ENCODE measurements at places on chromosomes 1 and 21. TPM values are rescaled to one million over a fixed set of nuclear protein-coding genes. Genes with fewer than 3 reads are reported as not detected.
A peak's percentile ranks its signal among the peaks of the same experiment; 100 is the strongest.

- no peaks in the 10 kb centered on the region for H3K36me3 ChIP-seq
- no peak for DNase-seq
- no peak overlapping the region for H3K4me3 ChIP-seq
- H3K4me1 ChIP-seq: no peaks in the 10 kb centered on the region
- H3K27me3 ChIP-seq: no peaks in the 10 kb centered on the region
These were observed 77.2 kb downstream of the HS2ST1 start for GRCh38 chr1:86991549-86992186.

DNA sequence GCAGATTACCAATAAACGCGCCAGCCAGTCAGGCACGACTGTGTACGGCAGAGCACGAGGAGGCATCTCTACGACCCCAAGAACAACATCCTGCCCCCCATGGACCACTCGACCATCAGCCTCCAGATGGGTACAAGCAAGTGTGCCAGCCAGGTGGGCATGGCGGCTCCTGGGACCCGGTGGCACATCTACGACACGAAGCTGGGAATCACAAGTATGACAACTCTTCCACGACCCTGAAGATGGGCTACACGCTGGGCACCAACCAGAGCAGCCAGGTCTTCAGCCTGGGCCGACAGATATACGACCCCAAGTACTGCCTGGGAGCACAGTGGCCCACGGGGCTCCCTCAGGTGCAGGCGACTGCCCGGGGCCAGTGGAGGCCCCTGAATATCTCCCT lies 217.6 kb downstream of the POTED start:
- H3K27ac ChIP-seq: no peak overlapping the region
- H3K27me3 ChIP-seq: no peaks in the 10 kb centered on the region
- H3K36me3 ChIP-seq: no peaks in the 10 kb centered on the region
- H3K4me1 ChIP-seq: no peaks in the 10 kb centered on the region

FAM72C gene
- total RNA-seq: 0.39 TPM

- H3K27me3 ChIP-seq: no peaks in the 10 kb centered on the region
- no peak for DNase-seq
- peak overlapping the region; percentile 13 for H3K27ac ChIP-seq
These were observed 185.0 kb downstream of the TGFBR3 start for GRCh38 chr1:91700771-91701471.

SLC44A5 gene
- 0.41 TPM for total RNA-seq

PEAR1 gene
- total RNA-seq: 7.5 TPM

- DNase-seq: no peak
- no peaks in the 10 kb centered on the region for H3K4me1 ChIP-seq
- no peaks in the 10 kb centered on the region for H3K27me3 ChIP-seq
- no peak overlapping the region for H3K27ac ChIP-seq
- no peak overlapping the region for H3K4me3 ChIP-seq
- no peaks in the 10 kb centered on the region for H3K36me3 ChIP-seq
These were observed 55.4 kb downstream of the SPEN start for GRCh38 chr1:15902882-15903281.

GRCh38 chr1:164712131-164713036 lies 153.4 kb downstream of the PBX1 start:
- peaks cover 11% of the 10 kb centered on the region for H3K4me1 ChIP-seq
- H3K36me3 ChIP-seq: no peaks in the 10 kb centered on the region
- DNase-seq: peak; percentile 27

- no peaks in the 10 kb centered on the region for H3K36me3 ChIP-seq
- no peaks in the 10 kb centered on the region for H3K27me3 ChIP-seq
- H3K4me3 ChIP-seq: no peak overlapping the region
- H3K27ac ChIP-seq: no peak overlapping the region
- no peaks in the 10 kb centered on the region for H3K4me1 ChIP-seq
These were observed 17.7 kb downstream of the RGS8 start for GRCh38 chr1:182666706-182667105.

C1orf115 gene
- 18.5 TPM for total RNA-seq

DNA sequence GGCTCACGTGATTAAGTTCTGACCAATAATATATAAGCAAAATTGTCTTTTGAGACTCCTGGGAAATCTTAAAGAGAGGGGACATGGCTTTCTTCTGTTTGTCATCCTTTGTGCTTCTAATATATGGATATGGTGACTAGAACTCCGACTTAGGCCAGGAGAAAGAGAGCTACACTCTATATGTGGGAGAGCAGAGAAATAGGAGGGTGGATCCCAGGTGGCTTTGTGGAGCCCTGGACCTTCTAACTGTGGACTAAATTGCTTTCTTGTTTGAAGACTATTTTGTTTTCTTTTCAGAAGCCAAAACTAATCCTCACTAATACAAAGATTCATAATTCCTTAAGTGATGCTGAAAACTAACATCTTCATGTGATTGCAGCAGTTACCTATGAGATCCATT lies 75.0 kb downstream of the CENPF start:
- H3K4me1 ChIP-seq: no peaks in the 10 kb centered on the region
- no peak overlapping the region for H3K4me3 ChIP-seq
- no peaks in the 10 kb centered on the region for H3K36me3 ChIP-seq
- no peak overlapping the region for H3K27ac ChIP-seq
- no peaks in the 10 kb centered on the region for H3K27me3 ChIP-seq

FCRL4 gene
- not detected for total RNA-seq

RGS13 gene
- total RNA-seq: not detected

PALMD gene
- 74.0 TPM for total RNA-seq

GRCh38 chr1:8299963-8300362 lies 18.0 kb upstream of the SLC45A1 start:
- H3K36me3 ChIP-seq: no peaks in the 10 kb centered on the region
- H3K27me3 ChIP-seq: no peaks in the 10 kb centered on the region
- H3K4me3 ChIP-seq: no peak overlapping the region
- H3K27ac ChIP-seq: no peak overlapping the region
- DNase-seq: no peak

- no peak for DNase-seq
- H3K27ac ChIP-seq: no peak overlapping the region
- no peaks in the 10 kb centered on the region for H3K36me3 ChIP-seq
- no peaks in the 10 kb centered on the region for H3K27me3 ChIP-seq
- no peak overlapping the region for H3K4me3 ChIP-seq
These were observed 246.9 kb upstream of the DUSP10 start for GRCh38 chr1:221988829-221989228.

- no peak overlapping the region for H3K4me3 ChIP-seq
- H3K4me1 ChIP-seq: peaks cover 6% of the 10 kb centered on the region
- no peak for DNase-seq
These were observed 297.0 kb downstream of the GPATCH2 start for GRCh38 chr1:217333939-217334338.

FCRL2 gene
- total RNA-seq: not detected

RHEX gene
- 0.60 TPM for total RNA-seq

DNA sequence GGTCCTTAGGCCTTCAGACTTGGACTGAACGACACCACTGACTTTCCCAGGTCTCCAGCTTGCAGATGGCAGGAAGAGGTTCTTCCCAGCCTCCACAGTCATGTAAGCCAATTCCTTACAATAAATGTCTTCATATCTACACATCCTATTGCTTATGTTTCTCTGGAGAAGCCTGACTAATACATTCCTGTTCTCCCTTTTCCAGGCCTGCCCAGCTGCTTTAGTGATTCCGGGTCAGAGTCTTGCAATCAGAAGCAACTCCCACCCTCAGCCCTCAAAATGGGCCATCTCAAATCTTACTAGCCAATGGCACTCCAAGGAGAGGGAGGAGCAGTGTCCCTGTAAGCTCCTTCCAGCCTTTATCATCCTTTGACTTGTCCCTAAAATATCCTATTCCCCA lies 16.4 kb upstream of the CPT2 start:
- no peaks in the 10 kb centered on the region for H3K27me3 ChIP-seq
- H3K27ac ChIP-seq: no peak overlapping the region
- no peaks in the 10 kb centered on the region for H3K36me3 ChIP-seq
- H3K4me1 ChIP-seq: no peaks in the 10 kb centered on the region

- peaks cover 11% of the 10 kb centered on the region for H3K4me1 ChIP-seq
- no peaks in the 10 kb centered on the region for H3K36me3 ChIP-seq
- DNase-seq: no peak
- H3K27me3 ChIP-seq: no peaks in the 10 kb centered on the region
These were observed 220.7 kb downstream of the LTN1 start for GRCh38 chr21:28771790-28772501.

- H3K36me3 ChIP-seq: no peaks in the 10 kb centered on the region
- H3K27me3 ChIP-seq: no peaks in the 10 kb centered on the region
- no peak overlapping the region for H3K27ac ChIP-seq
- H3K4me1 ChIP-seq: no peaks in the 10 kb centered on the region
These were observed 39.9 kb upstream of the RGL1 start for GRCh38 chr1:183764981-183765380.

DNA sequence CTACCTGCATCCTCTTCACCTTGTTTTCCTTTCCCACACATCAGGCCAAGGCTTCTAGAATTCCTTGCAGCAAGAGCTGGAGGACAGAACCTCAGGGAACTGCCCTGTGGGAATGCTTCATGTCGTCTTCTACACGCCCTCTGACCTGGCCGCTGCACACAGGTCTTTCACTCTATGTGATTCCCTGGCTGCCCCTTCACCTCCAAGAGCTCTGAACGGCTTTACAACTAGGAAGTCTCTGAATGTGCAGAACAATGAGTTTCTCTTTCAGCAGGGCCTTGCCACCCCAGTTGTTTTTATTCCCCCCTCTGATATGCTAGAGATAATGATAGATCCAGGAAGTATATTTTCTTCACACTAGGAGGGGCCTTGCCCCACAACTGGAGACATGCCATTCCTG lies 142.6 kb downstream of the CLIC6 start:
- peaks cover 71% of the 10 kb centered on the region for H3K4me1 ChIP-seq
- H3K36me3 ChIP-seq: peaks cover 6% of the 10 kb centered on the region
- H3K27me3 ChIP-seq: no peaks in the 10 kb centered on the region
- DNase-seq: no peak
- no peak overlapping the region for H3K27ac ChIP-seq
- H3K4me3 ChIP-seq: no peak overlapping the region

DNA sequence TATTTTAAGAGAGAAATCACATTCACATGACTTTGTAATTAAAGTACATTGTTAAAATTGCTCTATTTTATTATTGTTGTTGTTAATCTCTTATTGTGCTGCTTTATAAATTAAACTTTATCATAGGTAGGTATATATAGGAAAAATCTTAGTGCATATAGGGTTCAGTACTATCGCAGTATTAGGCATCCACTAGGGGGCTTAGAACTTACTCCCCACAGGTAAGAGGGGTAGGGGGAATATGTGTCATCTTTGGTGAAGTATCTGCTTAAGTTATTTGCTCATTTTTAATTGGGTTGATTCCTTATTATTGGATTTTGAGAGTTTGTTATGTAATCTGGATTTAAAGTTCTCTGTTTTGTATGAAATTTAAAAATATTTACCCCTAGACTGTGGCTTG lies 385.2 kb downstream of the DUSP10 start:
- no peak overlapping the region for H3K27ac ChIP-seq
- H3K4me1 ChIP-seq: no peaks in the 10 kb centered on the region
- H3K36me3 ChIP-seq: no peaks in the 10 kb centered on the region
- H3K27me3 ChIP-seq: no peaks in the 10 kb centered on the region
- no peak overlapping the region for H3K4me3 ChIP-seq

RGS8 gene
- total RNA-seq: not detected
